ENCODE measurements at places on chromosomes 4 and X.

GRCh38 chr4:142307857-142308256, 538.2 kb downstream of the INPP4B start:
- DNase-seq, result no peak

GRCh38 chrX:4670606-4671005, 957.2 kb upstream of the PRKX start:
- no peak for DNase-seq

GRCh38 chrX:3195845-3196244, 150.6 kb downstream of the MXRA5 start:
- DNase-seq, result no peak

GRCh38 chr4:111812760-111813159, 332.5 kb upstream of the FAM241A start:
- DNase-seq, result no peak

- DNase-seq, result peak; percentile 17
These were observed 128.0 kb downstream of the ARHGEF9 start for GRCh38 chrX:63656871-63657580.

GRCh38 chrX:10203617-10204016, 46.8 kb downstream of the CLCN4 start:
- DNase-seq, result no peak

GRCh38 chr4:124432500-124432899, 280.0 kb downstream of the ANKRD50 start:
- DNase-seq, result no peak

DNA sequence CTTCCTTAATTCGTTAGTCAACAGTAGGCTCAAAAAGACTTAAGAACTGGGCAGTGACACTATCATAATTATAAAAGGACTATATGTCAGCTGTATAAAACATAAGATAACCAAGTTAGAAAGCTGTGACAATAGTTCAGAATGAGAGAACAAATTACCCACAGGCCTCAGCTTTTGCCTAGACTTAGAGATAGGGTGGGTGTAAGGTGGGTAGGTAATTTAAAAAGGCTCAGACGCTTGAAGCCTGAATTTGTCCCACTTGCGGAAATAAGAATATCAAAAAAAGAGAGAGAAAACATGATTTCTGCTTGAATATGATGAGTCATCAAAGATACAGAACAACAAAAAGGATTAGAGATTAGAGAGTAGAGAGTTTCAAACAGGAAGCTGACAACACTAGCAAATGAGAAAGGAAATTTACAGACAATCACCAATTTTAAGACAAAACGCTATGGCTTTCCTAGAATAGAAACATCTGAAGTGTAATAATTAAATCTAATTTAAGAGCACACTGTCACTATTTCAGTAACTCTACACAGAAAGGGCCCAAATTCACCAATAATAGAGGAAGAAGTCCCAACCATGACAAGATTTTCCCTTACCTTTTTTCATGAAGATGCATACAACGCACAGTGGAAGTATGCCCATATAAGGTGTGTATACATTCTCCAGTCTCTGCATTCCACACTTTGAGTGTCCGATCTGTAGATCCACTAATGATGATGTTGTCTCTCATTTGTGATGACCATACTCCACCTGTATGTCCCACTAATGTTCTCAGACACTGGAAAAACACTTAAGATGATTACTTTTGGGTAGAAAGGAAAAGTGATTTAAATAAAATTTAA, 208.1 kb downstream of the FBXW7 start:
- DNase-seq, result no peak

DNA sequence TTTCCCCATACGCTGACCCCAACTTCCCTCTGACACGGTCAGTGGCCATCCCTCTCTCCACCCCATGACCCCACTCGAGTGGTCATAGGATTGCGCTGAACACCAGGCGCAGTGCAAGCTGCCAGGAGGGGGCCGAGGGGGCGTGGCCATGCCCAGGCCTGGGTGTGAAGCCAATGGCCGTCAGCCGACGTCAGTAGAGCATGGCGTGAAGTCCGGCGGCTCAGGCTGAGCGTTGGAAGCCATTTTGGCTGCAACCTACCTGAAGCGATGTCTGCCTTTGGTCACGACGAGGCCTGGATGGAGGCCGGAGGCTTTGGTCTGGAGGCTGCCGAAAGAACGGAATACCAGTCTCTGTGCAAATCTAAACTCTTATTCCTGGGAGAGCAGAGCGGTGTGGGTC, at the start of gene RAB41:
Gene RAB41, plus strand, starts transcription at position 222 of the 400 bp plus-strand sequence. Its CDS starts 46 bp downstream, at position 268.
- DNase-seq, result no peak
